Activated CD8-positive, alpha-beta T cell treated with anti-CD3 and anti-CD28 coated beads for 36 hours (primary cell): ENCODE measurements at places on chromosomes 1 and 21.

- H3K27me3 ChIP-seq = no peaks in the 10 kb centered on the region
- peaks cover 75% of the 10 kb centered on the region for H3K4me1 ChIP-seq
- H3K4me3 ChIP-seq = peak overlapping the region; percentile 63
- DNase-seq = no peak
- H3K27ac ChIP-seq = peak overlapping the region; percentile 83
- peaks cover 18% of the 10 kb centered on the region for H3K36me3 ChIP-seq
Observed at GRCh38 chr21:25425156-25425555, 182.1 kb downstream of the MRPL39 start.

GRCh38 chr1:26351590-26352337 is 2.2 kb downstream of the CRYBG2 start:
- no peaks in the 10 kb centered on the region for H3K36me3 ChIP-seq
- no peaks in the 10 kb centered on the region for H3K4me1 ChIP-seq

DNA sequence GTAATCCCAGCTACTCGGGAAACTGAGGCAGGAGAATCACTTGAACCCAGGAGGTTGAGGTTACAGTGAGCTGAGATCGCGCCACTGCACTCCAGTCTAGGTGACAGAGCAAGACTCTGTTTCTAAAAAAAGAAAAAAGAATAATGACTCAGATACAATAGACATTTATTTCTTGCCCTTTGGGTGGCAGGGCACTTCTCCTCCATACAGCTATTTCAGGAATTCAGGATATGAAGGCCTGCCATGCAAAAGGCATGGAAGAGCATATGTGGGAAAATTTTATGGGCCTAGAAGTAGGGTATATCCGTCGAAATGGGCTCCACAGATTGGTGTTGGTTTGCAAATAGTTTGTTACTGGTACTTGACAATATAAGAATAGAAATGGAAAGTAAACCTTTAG is 20.2 kb upstream of the POGZ start:
- H3K4me3 ChIP-seq = no peak overlapping the region
- peaks cover 10% of the 10 kb centered on the region for H3K4me1 ChIP-seq
- no peak overlapping the region for H3K27ac ChIP-seq
- no peak for DNase-seq
- H3K36me3 ChIP-seq = no peaks in the 10 kb centered on the region

DNA sequence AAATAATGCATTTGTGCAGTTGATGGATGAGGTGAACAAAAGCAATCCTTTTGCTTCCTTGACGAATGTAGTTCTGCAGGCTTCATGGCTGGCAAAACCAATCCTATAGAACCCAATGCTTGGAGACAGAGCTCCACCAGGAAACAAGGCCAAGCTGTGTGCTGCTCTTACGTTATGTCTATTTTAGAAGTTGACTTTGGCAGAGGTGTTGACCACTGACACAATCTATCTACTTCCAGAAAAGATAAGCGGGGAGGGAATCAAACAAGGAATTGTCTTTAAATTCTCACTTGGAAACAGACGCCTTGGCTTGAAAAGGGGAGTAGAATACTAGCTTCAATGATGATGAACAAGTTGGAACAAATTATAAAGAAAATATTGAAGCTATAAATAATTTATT is 211.2 kb downstream of the SETD4 start:
- DNase-seq = no peak
- no peaks in the 10 kb centered on the region for H3K36me3 ChIP-seq
- no peaks in the 10 kb centered on the region for H3K4me1 ChIP-seq

DNA sequence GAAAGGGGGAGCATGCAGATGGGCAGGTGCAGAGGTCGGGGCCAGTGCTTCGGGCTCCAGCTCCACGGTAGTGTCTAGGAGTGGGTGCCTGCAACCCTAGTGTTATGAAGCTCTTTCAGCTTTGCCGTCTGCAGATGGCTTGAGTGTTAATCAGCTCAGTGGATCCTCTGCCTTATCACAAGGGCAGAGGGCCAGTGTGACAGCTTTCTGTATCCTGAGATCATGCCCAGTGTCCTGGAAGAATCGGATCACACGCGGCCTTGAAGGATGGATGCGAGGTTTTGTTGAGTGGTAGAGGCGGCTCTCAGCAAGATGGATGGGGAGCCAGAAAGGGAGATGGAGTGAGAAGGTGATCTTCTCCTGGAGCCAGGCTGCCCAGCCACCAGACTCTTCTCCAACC is 25.5 kb upstream of the C1orf146 start:
- no peaks in the 10 kb centered on the region for H3K36me3 ChIP-seq
- peaks cover 1% of the 10 kb centered on the region for H3K27me3 ChIP-seq
- H3K4me3 ChIP-seq = no peak overlapping the region
- H3K27ac ChIP-seq = no peak overlapping the region

GRCh38 chr1:52402860-52403240 is 1.4 kb downstream of the ORC1 start:
- H3K36me3 ChIP-seq = peaks cover 62% of the 10 kb centered on the region
- DNase-seq = no peak

DNA sequence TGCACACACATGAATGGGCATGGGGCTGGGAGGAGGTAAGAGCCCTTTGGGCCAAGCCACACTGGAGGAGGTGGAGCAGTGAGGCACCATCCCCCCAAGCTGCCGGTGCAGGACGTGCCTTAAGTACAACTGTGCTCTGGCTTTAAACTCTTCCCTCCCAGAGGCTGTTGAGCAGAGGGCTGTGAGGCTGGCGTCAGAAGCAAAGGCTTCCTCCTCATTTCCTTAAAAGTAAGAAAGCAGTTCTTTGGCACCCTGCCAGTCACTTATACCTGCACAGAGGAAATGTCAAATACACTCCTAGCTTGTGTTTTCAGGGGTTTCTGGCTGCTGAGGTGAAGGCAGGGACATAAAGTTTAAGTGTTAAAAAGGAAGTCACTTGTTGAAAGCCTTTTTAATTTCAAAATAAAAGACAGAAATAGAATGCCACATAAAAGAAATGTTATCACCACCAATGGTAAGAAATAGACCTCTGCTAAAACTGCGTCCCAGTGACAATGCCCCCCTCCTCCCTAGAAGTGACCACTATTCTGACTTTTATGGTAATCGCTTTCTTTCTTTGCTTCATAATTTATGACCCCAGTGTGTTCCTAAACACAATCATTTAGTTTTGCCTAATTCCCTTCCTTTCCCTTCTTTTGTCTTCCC is 33.0 kb downstream of the LAMC2 start:
- peak overlapping the region; percentile 35 for H3K27ac ChIP-seq
- no peak overlapping the region for H3K4me3 ChIP-seq
- H3K4me1 ChIP-seq = peaks cover 22% of the 10 kb centered on the region
- no peaks in the 10 kb centered on the region for H3K36me3 ChIP-seq

DNA sequence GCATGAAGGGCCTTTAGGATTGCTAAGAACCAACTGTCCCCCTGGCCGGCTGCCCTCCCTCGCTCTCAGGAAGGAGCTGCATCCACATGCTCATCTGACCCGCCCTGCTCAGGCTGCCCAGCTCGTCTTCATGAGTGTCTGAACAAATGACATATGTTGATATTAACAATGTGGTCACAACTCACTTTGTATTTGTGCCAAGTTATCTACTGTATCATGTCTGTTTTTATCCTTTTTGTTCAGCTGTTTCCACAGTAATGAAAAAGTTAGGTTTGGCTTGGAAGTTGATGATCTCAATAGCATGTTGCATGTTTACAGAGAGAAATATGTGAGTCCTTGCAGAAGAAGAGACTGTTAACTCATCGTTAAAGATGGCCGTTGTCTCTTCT is 75.1 kb downstream of the PHTF1 start:
- H3K27ac ChIP-seq = no peak overlapping the region
- no peaks in the 10 kb centered on the region for H3K36me3 ChIP-seq
- no peaks in the 10 kb centered on the region for H3K27me3 ChIP-seq
- no peak overlapping the region for H3K4me3 ChIP-seq
- no peak for DNase-seq

- peaks cover 57% of the 10 kb centered on the region for H3K36me3 ChIP-seq
- H3K27ac ChIP-seq = peak overlapping the region; percentile 95
- peak overlapping the region; percentile 97 for H3K4me3 ChIP-seq
- no peaks in the 10 kb centered on the region for H3K27me3 ChIP-seq
- peaks cover 19% of the 10 kb centered on the region for H3K4me1 ChIP-seq
Observed at GRCh38 chr1:53324321-53324720, 3.5 kb downstream of the LRP8 start.

- DNase-seq = peak; percentile 47
- H3K27me3 ChIP-seq = peaks cover 31% of the 10 kb centered on the region
- H3K27ac ChIP-seq = no peak overlapping the region
- no peaks in the 10 kb centered on the region for H3K36me3 ChIP-seq
- H3K4me1 ChIP-seq = peaks cover 17% of the 10 kb centered on the region
Observed at GRCh38 chr1:204188959-204189639, 7.2 kb downstream of the KISS1 start.

DNA sequence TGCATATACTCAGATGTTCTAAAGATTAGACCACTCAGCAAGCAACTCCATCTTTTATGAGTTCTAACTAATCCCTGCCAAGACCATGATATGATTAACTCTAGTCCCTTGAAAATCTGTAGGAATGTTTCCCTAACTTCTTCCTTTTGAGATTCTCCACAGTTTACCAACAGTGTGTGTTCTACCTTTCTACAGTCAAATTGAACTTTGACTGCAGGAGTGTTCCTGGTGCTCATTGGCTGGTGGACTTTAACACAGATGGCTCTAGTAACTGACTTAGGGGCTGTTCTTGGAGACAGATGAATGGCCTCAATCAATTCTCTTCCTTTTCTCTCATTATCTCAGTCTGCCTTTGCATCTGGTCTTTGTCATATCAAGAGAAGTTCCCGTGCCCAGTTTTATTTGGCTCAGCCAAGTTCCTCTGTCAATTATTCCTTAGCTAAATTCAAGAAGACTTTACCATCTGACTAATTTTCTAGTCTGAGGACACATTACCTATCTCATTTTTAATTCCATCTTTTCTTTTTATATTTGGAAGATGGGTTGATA is 643.9 kb upstream of the CAMK1G start:
- DNase-seq = no peak
- no peaks in the 10 kb centered on the region for H3K36me3 ChIP-seq
- no peak overlapping the region for H3K4me3 ChIP-seq
- no peak overlapping the region for H3K27ac ChIP-seq
- H3K27me3 ChIP-seq = peaks cover 5% of the 10 kb centered on the region

DNA sequence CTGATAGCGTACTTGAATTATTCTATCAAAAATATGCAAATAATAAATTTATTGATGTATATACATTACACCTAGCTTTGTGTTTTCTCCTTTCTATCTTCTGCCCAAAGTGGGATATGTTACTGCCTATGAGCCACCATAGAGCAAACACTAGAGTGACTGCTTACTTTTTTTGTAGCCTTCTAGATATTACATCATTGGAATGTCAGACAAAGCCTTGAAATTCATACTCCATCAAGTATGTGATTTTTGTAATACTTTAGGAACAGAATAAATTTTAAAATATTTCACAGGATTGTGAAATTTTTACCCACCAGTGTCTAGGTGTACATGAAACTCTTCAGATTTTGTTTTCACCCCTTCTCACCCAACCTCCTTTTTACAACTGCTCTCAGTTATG is 787.6 kb downstream of the USP25 start:
- no peaks in the 10 kb centered on the region for H3K36me3 ChIP-seq
- DNase-seq = no peak
- no peak overlapping the region for H3K4me3 ChIP-seq

DNA sequence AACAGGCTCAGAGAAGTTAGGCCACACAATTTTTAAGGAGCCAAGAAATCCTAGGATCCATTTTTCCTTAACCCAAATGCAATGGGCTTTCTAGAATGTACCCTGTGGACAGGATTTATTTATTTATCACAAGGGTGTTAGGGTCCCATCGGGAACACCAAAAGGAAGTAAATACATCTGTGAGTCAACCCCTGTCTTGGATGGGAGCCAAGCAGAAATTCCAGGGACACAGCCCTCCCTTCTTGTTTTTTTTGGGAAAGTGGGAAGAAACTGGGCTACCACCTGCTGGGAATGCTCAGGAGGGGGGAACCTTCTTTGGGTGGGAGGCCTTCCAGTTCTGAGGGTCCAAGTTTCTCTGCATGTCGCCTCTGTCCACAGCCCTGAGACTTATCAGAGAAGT is 1.3 kb downstream of the CRNN start:
- H3K27me3 ChIP-seq = peaks cover 12% of the 10 kb centered on the region
- no peak overlapping the region for H3K27ac ChIP-seq
- no peaks in the 10 kb centered on the region for H3K36me3 ChIP-seq
- no peak for DNase-seq
- H3K4me3 ChIP-seq = no peak overlapping the region

- DNase-seq = no peak
- H3K27me3 ChIP-seq = peaks cover 1% of the 10 kb centered on the region
- H3K27ac ChIP-seq = no peak overlapping the region
- H3K36me3 ChIP-seq = no peaks in the 10 kb centered on the region
Observed at GRCh38 chr1:172476218-172476811, 32.4 kb upstream of the PIGC start.

DNA sequence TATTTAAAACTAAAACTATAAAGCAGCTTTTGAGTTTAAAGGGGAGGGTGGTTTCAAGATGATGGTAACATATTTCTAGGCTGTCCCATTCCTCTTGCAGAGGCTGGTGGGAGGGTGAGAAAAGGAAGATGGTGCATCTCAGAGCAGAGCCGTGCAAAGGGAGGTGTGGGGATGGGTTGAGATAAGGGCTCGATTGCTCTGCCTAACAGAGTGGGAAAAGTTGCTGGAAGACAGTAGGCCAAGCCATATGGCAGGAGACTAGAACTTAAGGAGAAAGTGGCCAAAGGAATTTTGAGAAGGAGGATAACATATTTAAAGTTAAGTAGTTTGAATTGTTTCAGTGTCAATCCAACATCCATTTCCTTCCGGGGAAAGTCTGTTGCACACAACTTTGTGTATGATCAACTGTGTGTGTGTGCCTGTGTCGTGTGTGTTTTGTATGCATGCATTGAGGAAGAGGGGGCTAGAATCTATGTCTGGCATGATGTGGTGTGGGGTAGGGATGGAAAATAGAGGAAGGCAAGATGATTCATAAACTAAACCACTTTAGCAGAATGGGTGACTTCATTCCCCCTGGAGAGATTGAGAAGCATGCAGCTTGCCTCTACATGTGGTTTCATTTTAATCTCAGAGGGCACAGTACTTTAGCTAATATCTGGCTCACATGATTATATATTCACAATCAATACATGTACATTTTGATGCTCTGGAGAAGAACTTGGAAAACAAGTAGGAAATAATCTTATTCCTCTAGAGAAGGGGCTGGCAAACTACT is 145.0 kb upstream of the DNAH14 start:
- DNase-seq = no peak
- H3K4me1 ChIP-seq = peaks cover 24% of the 10 kb centered on the region
- no peaks in the 10 kb centered on the region for H3K36me3 ChIP-seq
- H3K27me3 ChIP-seq = no peaks in the 10 kb centered on the region
- H3K4me3 ChIP-seq = no peak overlapping the region
- H3K27ac ChIP-seq = no peak overlapping the region

GRCh38 chr1:18148461-18148860 is 40.9 kb downstream of the IGSF21 start:
- no peaks in the 10 kb centered on the region for H3K27me3 ChIP-seq
- no peak overlapping the region for H3K27ac ChIP-seq
- no peak overlapping the region for H3K4me3 ChIP-seq
- no peaks in the 10 kb centered on the region for H3K36me3 ChIP-seq
- no peak for DNase-seq

- no peak for DNase-seq
- no peak overlapping the region for H3K4me3 ChIP-seq
- H3K27me3 ChIP-seq = peaks cover 4% of the 10 kb centered on the region
Observed at GRCh38 chr1:112457955-112458354, 50.8 kb upstream of the WNT2B start.

GRCh38 chr1:53966794-53967193 is 20.6 kb downstream of the LRRC42 start:
- no peak for DNase-seq
- H3K27ac ChIP-seq = no peak overlapping the region
- no peak overlapping the region for H3K4me3 ChIP-seq
- H3K27me3 ChIP-seq = no peaks in the 10 kb centered on the region
- peaks cover 2% of the 10 kb centered on the region for H3K4me1 ChIP-seq

GRCh38 chr1:202283379-202283844 is 58.3 kb downstream of the UBE2T start:
- H3K4me1 ChIP-seq = peaks cover 13% of the 10 kb centered on the region
- H3K36me3 ChIP-seq = no peaks in the 10 kb centered on the region
- DNase-seq = peak; percentile 43
- no peak overlapping the region for H3K27ac ChIP-seq
